Central memory CD4-positive, alpha-beta T cell (primary cell): ENCODE measurements at places on chromosomes 7 and 10.
A peak's percentile ranks its signal among the peaks of the same experiment; 100 is the strongest.

- no peak for DNase-seq
These were observed 24.5 kb upstream of the MSRB2 start for GRCh38 chr10:23070913-23071218.

DNA sequence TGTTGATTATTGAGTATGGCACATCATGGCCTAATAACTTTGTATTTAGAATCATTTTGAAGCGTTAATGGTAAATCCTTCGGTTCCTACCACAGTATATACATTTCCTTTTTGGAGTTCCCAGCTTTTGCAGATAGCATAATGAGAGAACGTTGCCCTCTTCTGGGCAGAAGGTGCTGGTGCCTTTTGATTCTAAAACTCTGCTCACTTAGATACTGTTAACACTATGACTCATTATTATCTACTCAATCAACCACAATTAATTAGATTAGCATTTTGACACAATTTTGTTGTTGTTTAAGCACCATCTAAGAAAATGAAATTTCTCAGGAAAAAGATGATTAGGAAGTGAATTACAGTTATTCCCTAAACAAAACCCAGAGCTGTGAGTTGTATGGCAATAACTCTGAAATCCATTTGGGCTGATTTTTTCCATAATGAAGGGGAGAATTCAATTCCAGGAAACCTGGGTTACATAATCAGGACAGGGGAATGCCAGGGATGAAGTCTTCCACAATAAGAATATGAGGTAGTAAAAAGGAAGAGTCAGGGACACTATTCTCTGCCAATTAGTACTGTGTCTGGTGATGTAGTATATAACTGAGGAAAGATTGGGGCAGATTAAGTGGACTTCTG is 11.5 kb upstream of the DLD start:
- peak; percentile 50 for DNase-seq

GRCh38 chr10:128979405-128979804 is 487.6 kb upstream of the MGMT start:
- no peak for DNase-seq

- DNase-seq = no peak
These were observed 28.4 kb downstream of the DPCD start for GRCh38 chr10:101616415-101617101.

- no peak for DNase-seq
These were observed 162.2 kb downstream of the MYOF start for GRCh38 chr10:93319896-93320295.

GRCh38 chr7:105987046-105987445 is 24.0 kb downstream of the CDHR3 start:
- DNase-seq = no peak

DNA sequence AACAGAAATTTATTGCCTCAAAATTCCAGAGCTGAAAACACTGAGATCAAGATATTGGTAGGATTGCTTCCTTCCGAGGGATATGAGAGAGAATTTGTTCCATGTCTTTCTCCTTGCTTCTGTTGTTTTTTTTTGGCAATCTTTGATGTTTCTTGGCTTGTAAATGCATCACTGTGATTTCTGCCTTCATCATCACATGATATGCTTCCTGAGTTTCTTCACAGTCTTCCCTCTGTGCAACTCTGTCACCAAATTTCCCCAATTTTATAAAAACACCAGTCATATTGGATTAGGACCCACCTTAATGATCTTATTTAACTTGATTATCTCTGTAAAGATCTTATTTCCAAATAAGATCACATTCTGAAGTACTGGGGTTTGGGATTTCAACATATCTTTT is 14.7 kb downstream of the TMEM236 start:
- no peak for DNase-seq
